ENCODE measurements at places on chromosomes 1 and 21.

DNA sequence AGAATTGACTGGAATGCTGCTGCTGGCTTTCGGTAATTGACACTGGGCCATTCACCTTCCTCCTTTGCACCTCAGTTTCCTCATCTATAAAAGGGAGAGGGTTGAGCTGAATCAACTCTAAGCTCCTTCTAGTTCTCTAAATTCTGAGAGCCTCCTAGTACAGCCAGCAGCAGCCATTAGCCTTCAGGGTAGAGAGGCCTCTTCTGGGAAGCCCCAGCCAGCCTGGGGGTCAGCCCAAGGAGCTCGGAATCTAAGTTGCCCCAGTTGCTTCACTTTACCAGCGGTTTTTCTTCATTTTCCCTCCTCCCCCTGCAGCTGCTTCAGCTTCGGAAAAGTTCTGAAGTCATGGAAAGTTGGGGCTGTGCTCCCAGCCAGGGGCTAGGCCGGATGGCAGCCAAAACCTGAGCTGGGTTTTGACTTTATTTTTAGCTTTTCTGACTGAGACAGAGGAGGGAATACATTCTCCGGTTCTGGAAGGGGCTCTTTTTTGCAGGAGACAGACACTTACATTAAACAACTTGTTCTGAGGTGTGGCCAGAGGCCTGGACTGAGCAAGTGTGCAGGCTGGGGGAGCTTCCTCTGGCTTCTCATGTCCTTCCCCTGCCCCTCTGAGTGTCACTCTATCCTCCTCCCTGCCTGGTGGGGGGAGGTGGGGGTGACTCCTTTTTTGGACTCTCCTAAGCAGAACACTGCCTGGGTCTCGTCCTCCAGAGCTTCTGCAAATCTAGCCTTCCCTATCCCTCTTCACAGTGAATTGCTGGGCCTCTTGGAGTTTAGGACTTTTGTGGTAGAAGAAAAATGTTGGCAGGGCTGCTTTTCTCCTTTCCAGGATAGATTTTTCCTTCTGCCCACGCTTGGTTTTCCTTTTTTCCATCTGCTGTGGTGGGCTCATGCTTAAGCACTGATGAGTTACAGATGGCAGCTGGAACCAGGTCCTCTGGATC lies 14.4 kb downstream of the LMNA start:
- peaks cover 17% of the 10 kb centered on the region for H3K36me3 ChIP-seq
- DNase-seq, result no peak
- no peak overlapping the region for H3K4me3 ChIP-seq
- no peaks in the 10 kb centered on the region for H3K27me3 ChIP-seq
- peaks cover 61% of the 10 kb centered on the region for H3K4me1 ChIP-seq

GRCh38 chr1:117612517-117613248 lies 6.8 kb downstream of the TENT5C start:
- H3K4me1 ChIP-seq, result peaks cover 26% of the 10 kb centered on the region
- no peak for DNase-seq
- H3K27me3 ChIP-seq, result no peaks in the 10 kb centered on the region
- H3K27ac ChIP-seq, result no peak overlapping the region
- no peaks in the 10 kb centered on the region for H3K36me3 ChIP-seq
- no peak overlapping the region for H3K4me3 ChIP-seq

- no peak for DNase-seq
- no peaks in the 10 kb centered on the region for H3K4me1 ChIP-seq
- H3K36me3 ChIP-seq, result no peaks in the 10 kb centered on the region
- no peaks in the 10 kb centered on the region for H3K27me3 ChIP-seq
These were observed 123.9 kb downstream of the CASZ1 start for GRCh38 chr1:10672343-10673050.

DNA sequence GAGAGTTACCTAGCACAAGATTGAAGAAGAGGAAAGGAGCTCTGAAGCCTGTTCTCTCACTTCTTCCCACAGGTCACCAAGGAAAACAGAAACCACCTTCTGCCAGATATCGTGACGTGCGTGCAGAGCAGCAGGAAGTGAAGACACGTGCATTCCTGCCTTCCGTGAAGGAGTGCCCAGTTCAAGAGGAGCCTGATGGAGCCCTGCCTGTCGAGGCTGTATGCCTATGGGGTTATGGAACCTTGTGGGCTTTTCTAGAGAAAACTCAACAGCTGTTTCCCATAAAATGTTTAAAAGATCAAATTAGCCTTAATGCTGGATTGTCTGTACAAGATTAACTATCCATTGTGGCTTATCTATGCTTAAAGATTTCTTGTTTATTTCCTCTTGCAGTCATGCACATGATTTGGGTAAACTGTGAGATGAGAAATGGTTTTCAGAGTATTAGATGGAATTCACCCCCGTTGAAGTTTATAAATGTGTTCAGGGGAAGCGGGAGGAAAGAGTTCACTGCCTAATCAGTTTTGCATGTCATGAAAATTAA lies 27.8 kb downstream of the NTPCR start:
- DNase-seq, result no peak
- no peaks in the 10 kb centered on the region for H3K36me3 ChIP-seq
- H3K4me3 ChIP-seq, result no peak overlapping the region
- no peak overlapping the region for H3K27ac ChIP-seq
- H3K27me3 ChIP-seq, result no peaks in the 10 kb centered on the region
- H3K4me1 ChIP-seq, result no peaks in the 10 kb centered on the region

DNA sequence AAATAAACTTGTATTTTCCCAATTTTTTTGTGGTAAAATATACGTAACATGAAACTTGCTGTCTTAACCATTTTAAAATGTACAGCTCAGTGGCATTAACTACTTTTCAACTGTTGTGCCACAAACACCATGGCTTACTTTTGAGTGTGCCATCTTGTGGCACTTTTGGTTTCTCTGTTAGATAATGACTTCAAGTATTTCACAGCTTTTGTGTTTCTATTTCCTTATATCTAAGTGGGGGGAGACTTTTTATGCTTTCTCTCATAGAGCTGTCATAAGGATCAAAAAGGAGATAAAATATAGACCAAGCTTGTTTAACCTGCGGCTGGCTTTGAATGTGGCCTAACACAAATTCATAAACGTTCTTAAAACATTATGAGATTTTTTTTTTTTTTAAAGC lies 44.3 kb downstream of the CDC14A start:
- no peak for DNase-seq
- H3K4me1 ChIP-seq, result peaks cover 72% of the 10 kb centered on the region
- peak overlapping the region; percentile 52 for H3K27ac ChIP-seq
- H3K27me3 ChIP-seq, result no peaks in the 10 kb centered on the region
- peaks cover 3% of the 10 kb centered on the region for H3K36me3 ChIP-seq
- no peak overlapping the region for H3K4me3 ChIP-seq

GRCh38 chr1:112618721-112619517 lies at the start of gene ST7L:
Gene ST7L, minus strand, starts transcription at chr1:112619141. Its CDS starts 28 bp downstream, at chr1:112619113.
- H3K27ac ChIP-seq, result peak within 1 kb of the TSS; percentile 99
- H3K4me1 ChIP-seq, result peaks cover 14% of the 10 kb centered on the region
- H3K27me3 ChIP-seq, result no peaks in the 10 kb centered on the region
- DNase-seq, result peak; percentile 41
- H3K36me3 ChIP-seq, result no peaks in the 10 kb centered on the region
- peak within 1 kb of the TSS; percentile 86 for H3K4me3 ChIP-seq

- no peaks in the 10 kb centered on the region for H3K4me1 ChIP-seq
- no peaks in the 10 kb centered on the region for H3K36me3 ChIP-seq
- no peaks in the 10 kb centered on the region for H3K27me3 ChIP-seq
- no peak for DNase-seq
- H3K27ac ChIP-seq, result no peak overlapping the region
These were observed 73.4 kb upstream of the MCOLN3 start for GRCh38 chr1:85121744-85122143.

- H3K4me1 ChIP-seq, result peaks cover 6% of the 10 kb centered on the region
- no peaks in the 10 kb centered on the region for H3K27me3 ChIP-seq
- no peak overlapping the region for H3K4me3 ChIP-seq
- no peaks in the 10 kb centered on the region for H3K36me3 ChIP-seq
- DNase-seq, result no peak
- no peak overlapping the region for H3K27ac ChIP-seq
These were observed 50.8 kb upstream of the PODN start for GRCh38 chr1:53011175-53011574.

DNA sequence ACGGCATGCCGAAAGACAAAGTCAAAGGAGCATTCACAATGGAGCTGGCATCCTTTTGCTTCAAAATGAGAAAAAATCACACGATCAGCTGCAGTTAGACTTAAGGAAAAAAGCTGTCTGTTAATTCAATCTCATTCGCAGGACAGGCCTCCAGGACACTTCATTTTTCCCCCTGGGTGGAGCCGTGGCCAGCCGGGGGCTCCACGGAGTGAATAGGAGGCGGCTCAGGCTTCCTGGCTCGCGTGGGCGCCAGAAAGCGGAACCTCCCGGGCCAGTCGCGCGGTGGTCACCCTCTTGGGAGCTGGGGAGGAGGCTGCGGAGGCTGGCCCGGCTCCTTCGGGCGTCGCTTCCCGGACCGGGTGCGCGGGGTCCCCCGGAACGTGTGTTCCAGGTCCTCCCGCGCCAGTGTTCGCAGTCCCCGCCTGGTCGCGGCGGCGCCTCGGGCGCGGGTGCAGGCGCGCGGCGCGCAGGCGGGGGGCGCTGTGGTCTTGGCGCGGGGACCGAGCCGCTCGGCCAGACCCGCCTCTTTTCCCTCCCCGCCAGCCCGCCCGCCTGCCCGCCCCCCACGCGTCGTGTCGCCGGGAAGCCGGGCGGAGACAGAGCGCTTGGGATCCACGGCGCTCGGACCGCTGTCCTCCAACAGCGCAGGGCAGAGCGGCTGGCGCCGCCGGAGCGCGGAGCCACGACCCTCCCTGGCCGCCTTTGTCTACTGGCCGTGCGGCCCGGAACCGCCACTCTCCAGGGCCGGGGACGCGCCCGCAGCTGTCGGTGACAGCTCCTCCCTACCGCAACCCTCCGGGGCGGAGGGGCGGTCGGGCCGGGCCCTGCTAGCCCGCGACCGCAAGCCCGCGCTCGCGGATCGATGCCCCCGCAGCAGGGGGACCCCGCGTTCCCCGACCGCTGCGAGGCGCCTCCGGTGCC lies at the start of gene RHOU:
TSS of gene RHOU (plus strand) at position 599 of the 921 bp plus-strand sequence. CDS start at position 863, 264 bp downstream.
- no peaks in the 10 kb centered on the region for H3K27me3 ChIP-seq
- peaks cover 4% of the 10 kb centered on the region for H3K4me1 ChIP-seq
- no peaks in the 10 kb centered on the region for H3K36me3 ChIP-seq
- peak within 1 kb of the TSS; percentile 75 for H3K4me3 ChIP-seq
- H3K27ac ChIP-seq, result no peak within 1 kb of the TSS

DNA sequence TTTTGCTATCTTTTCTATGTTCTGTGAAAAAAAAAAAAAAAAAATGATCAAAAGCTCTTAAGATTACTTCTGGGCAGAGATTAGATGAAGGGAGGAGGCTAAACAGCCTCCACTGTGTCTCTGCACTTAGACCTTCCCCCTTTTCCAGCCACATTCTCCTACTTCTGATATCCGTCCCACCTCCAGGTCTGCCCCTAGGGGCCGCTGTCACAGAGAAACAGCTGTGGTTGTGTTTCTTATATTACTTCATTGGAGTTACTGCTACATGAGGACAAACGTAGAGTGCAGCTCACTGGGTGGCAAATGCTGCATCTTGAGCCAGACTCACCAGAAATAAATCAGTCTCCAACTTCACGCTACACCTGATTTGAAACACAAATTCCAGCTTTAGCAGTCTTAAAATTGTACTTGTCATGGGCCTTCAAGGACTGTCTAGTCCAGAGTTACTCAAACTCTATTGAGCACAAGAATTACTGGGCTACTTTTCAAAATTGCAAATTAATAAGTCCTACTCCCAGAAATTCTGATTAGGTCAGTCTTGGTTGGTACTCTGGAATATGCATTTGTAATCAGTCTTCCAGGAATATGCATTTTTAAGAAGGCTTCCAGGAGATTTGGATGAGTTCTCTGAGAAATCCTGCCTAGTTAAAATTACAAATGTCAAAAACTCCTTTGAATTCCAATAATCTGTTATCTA lies 125.2 kb upstream of the PTBP2 start:
- H3K36me3 ChIP-seq, result no peaks in the 10 kb centered on the region
- H3K4me1 ChIP-seq, result no peaks in the 10 kb centered on the region
- no peaks in the 10 kb centered on the region for H3K27me3 ChIP-seq
- no peak for DNase-seq
- no peak overlapping the region for H3K4me3 ChIP-seq
- no peak overlapping the region for H3K27ac ChIP-seq

DNA sequence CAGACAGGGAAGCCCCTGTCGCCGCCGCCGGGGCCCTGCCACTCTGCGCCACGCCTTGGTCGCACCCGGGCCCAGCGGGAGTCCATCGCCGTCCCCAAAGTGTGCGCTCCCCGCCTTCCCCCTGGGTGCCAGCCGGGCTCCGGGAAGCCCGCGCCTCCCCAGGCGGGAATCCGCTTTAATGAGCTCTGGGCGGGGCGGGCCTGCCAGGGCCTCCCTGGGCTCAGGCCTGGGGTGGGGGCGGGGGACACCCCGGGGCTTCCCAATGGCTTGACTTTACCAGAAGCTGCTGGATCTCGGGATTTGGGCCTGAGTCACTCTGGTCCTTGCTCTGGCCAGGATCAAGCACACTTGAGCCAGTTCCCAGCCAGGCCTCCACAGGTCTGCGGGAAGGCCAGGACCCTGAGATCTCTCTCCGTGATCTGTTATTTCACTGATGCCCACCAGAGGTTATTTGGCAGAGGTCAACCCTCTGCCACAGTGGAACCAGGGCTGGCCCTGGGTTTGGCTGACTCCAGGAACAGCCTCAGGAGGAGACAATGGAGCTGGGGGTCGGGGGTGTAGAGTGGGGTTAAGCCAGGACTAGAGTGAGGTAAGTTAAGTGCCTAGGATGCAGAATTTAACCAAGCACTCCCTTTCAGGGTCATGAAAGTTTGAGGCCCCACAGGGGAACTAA lies 178.4 kb upstream of the EDN2 start:
- no peak for DNase-seq
- no peaks in the 10 kb centered on the region for H3K36me3 ChIP-seq
- H3K4me3 ChIP-seq, result no peak overlapping the region
- H3K27me3 ChIP-seq, result no peaks in the 10 kb centered on the region
- H3K4me1 ChIP-seq, result peaks cover 31% of the 10 kb centered on the region

GRCh38 chr1:101022294-101022693 lies 3.3 kb downstream of the DPH5 start:
- H3K4me1 ChIP-seq, result peaks cover 14% of the 10 kb centered on the region
- H3K27me3 ChIP-seq, result no peaks in the 10 kb centered on the region

- no peak overlapping the region for H3K27ac ChIP-seq
- no peak overlapping the region for H3K4me3 ChIP-seq
- H3K27me3 ChIP-seq, result no peaks in the 10 kb centered on the region
- H3K4me1 ChIP-seq, result no peaks in the 10 kb centered on the region
- DNase-seq, result no peak
- H3K36me3 ChIP-seq, result no peaks in the 10 kb centered on the region
These were observed 11.4 kb downstream of the SLC1A7 start for GRCh38 chr1:53130878-53131589.

DNA sequence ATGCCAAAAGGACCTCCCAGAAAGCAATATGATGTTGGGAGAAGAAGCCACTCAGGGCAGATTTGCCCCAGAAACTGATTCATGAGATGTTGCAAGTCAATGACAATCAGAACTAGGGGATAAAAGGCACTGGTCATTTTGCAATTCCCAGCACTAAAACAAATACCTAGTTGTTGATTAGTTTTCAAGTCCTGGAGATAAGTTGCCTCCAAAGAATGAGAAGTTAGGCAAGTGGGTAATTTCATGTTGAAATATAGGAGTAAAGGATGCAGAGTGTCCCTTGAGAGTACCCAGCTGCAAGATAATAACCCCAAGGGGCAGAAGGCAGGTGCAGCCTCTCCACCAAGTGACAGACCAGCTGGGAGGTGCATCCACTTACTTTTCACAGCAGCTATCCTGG lies 363.6 kb downstream of the PBX1 start:
- H3K27ac ChIP-seq, result no peak overlapping the region
- no peaks in the 10 kb centered on the region for H3K4me1 ChIP-seq
- H3K27me3 ChIP-seq, result no peaks in the 10 kb centered on the region
- DNase-seq, result no peak
- H3K4me3 ChIP-seq, result no peak overlapping the region

Data from effector memory CD4-positive, alpha-beta T cell (primary cell).